Stimulated activated CD8-positive, alpha-beta memory T cell treated with anti-CD3 and anti-CD28 coated beads, Interleukin-7, amount 100 ng/mL, for 1 hour (primary cell): ENCODE measurements at places on chromosomes 13 and 19.
A peak's percentile ranks its signal among the peaks of the same experiment; 100 is the strongest.

DNA sequence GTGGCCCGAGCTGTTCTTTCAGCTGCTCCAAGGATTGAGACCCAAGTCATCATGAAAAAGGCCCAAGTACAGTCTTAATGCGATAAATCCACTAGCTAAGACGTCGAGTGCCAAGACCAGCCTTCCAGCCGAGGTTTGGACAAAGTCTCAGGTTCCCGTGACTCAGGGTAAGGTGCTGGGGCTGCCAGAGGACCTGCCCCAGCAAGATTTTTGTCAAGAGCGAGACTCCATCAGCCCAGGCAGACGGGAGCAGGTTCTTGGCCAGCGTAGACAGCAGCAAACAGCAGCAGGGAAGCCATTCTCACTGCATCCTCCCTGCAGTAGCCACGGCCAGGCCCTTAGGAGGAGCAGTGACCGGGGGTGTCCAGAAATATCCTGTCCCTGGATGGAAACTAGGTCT is 3.4 kb downstream of the FEM1A start:
- no peak for DNase-seq

- DNase-seq: no peak
These were observed 13.3 kb downstream of the ARRDC2 start for GRCh38 chr19:18021121-18021755.

- peak; percentile 28 for DNase-seq
These were observed 83.9 kb downstream of the LRRC63 start for GRCh38 chr13:46295491-46296114.

DNA sequence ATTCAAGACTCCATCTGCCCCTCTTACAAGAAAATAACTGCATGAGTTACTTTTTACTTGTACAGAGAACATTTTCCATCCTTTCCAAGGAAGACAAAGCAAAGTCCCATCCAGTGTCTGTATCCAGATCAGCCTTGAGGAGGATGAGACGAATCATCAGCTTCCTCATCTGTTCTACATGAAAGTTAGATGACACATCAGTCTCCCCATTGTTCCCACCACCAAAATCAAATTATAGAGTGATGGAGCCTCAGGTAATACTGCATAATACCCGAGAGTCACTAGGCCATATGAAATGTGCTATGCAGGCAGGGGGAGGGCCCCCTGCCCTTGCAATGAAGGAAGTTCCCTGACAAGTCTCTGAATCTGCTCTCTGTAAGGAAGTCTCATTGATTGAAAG is 1244.6 kb upstream of the SLC10A2 start:
- DNase-seq: no peak

DNA sequence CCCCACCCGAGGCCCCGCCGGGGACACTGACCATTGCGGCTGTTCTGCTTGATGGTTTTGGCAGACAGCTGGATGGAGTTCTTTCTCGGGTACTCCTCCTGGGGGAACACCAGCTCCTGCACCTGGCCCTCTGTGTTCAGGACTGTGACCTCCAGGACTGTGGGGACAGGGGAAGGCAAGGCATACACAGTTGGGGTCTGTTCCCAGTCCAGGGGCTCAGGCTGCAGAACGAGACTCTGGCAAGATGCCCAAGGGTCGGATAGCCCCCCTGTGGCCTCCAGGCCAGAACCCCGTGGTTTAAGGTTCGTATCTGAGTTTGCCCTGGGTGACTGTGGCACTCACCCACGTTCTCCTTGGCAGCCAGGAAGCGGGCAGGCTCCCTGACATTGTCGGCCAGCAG is 22.7 kb upstream of the ASF1B start:
- DNase-seq: no peak

- DNase-seq: no peak
These were observed at the start of gene ATP7B for GRCh38 chr13:52010890-52011631. Gene ATP7B, minus strand, starts transcription at chr13:52011450. Its CDS starts 113 bp downstream, at chr13:52011337.

- DNase-seq: no peak
These were observed 1049.3 kb downstream of the PCDH9 start for GRCh38 chr13:66180836-66181235.

GRCh38 chr13:66895780-66896179 is 334.4 kb downstream of the PCDH9 start:
- no peak for DNase-seq
